ENCODE measurements at places on chromosomes 7 and 10. TPM values are rescaled to one million over a fixed set of nuclear protein-coding genes. Genes with fewer than 3 reads are reported as not detected.

GRCh38 chr7:25615593-25615992 lies 387.3 kb upstream of the NPVF start:
- DNase-seq, result no peak

Gene SLC25A13
- 11.4 TPM for total RNA-seq

DNA sequence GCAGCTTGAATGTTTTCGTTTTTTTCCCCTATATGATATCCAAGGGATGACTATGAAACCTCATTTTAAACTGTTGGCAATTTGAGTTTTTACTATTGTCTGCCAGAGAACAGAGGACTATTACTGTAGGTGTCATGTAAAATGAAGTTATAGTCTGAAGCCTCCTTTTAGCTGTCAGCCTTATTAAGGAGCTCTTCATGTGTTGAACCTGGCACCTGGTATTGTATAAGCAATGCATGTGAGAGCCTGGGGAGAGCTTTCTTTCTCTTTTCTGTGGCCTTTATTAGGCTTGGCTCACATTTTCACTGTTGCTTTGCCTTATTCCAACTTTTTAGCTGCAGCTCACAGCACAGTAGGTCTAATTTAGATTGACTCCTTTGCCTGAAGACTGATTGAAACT lies 119.1 kb upstream of the FOXP2 start:
- DNase-seq, result no peak

GRCh38 chr7:157268540-157268939 lies 68.3 kb upstream of the DNAJB6 start:
- no peak for DNase-seq

DNA sequence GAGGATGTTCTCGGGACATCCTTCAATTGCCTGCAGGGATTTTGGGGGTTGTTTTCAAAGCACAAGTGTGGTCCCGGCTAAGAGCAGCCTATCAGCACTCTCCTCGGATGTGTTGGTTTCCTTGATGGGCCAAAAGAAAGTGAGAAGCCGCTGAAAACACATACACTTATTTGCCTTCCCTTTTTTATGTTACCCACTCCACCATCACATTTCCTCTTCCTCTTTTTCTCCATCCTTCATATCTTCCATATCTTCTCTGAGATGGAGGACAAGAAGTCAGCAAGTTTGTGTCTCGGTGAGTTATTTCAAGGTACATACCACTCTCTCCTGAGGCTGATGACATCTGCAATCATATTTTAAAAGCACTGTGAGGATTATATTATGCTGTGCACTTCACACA lies 64.0 kb downstream of the ZNF33B start:
- DNase-seq, result no peak

DNA sequence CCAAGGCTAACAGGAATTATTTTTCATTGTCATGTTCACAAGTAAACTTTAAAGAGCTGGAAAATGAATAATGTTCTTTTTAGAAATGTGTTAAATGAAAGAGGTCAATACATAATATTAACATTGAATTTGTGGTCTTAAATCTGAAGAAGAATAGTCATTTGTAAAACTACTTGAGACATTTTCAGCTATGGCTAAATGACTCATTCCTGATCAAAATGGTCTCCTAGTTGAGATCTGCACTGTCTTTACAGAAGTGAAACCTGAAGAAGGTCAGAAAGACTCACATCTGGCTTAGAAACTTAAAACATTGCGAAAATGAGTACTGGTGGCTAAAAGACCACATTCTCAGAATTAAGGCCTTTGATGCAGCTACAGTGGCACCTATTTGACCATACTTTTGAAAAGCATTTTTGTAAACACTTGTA lies 5.9 kb downstream of the PIK3CG start:
- DNase-seq, result no peak

DNA sequence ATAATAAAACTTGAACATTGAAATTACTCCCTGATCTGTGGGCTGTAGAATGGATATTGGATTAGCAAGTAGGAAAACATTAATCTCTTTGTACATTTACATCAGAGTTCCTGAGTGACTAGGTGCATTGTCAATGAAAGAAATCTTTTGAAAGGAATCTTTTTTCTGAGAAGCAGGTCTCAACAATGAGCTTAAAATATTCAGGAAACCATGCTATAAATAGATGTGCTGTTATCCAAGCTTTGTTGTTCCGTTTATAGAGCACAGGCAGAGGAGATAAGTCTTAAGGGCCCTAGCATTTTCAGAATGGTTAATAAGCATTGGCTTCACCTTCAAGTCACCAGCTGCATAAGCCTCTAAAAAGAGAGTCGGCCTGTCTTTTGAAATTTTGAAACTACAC lies 41.3 kb upstream of the SLC16A12 start:
- no peak for DNase-seq

Gene MEOX2
- not detected for total RNA-seq

GRCh38 chr7:114910787-114911186 lies 11.1 kb upstream of the MDFIC start:
- no peak for DNase-seq

DNA sequence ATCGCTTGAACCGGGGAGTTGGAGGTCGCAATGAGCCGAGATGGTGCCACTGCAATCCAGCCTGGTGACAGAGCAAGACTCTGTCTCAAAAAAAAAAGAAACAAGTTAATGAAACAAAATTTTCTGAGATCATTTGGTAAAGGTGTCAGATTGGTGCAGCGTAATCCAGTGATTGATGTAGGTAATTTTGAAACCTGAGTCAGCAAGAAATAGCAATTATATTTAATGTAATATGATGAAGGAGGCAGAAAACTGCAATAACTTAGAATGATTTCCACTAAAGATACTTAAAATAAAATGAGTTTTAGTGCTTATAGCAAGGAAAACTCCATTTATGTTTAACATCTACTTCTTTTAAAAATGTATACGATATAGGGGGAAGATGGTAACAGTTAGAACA lies 1049.8 kb upstream of the C7orf33 start:
- no peak for DNase-seq

Gene ZPBP
- total RNA-seq, result 0.41 TPM

- DNase-seq, result no peak
Observed at GRCh38 chr10:131159771-131160170, 151.8 kb downstream of the TCERG1L start.

DNA sequence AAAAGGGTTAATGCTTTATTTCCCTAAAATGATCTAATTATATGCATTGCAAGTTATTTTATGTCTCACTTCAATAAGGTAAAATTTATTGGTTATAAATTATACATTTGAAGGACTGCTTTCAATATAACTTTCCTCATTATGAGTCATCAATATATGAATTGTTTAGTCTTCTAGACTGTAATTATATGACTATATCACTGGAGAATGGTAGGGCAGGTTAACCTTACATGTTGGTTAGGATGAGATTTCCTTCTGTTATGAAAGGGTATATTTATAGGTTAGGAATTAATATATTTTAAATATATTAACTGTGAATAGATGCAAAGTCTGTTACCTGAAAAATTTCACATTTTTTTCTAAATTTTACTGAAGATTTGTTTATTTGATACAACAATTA lies 406.4 kb upstream of the ETV1 start:
- no peak for DNase-seq

DNA sequence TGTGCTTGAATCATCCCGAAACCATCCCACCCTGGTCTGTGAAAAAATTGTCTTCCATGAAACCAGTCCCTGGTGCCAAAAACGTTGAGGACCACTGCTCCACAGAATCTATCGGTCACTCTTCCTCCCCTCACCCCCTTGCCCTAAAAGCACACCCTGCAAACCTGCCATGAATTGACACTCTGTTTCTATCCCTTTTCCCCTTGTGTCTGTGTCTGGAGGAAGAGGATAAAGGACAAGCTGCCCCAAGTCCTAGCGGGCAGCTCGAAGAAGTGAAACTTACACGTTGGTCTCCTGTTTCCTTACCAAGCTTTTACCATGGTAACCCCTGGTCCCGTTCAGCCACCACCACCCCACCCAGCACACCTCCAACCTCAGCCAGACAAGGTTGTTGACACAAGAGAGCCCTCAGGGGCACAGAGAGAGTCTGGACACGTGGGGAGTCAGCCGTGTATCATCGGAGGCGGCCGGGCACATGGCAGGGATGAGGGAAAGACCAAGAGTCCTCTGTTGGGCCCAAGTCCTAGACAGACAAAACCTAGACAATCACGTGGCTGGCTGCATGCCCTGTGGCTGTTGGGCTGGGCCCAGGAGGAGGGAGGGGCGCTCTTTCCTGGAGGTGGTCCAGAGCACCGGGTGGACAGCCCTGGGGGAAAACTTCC lies 784 bp upstream of the SERPINE1 start:
- peak; percentile 45 for DNase-seq

Gene TMEM213
- not detected for total RNA-seq

Gene C10orf143
- total RNA-seq, result 0.41 TPM

GRCh38 chr10:79223091-79224048 lies 123.9 kb upstream of the PPIF start:
- DNase-seq, result peak; percentile 48

Gene ASZ1
- not detected for total RNA-seq

Gene AMZ1
- total RNA-seq, result 1.6 TPM

Gene ZNF92
- 33.4 TPM for total RNA-seq

GRCh38 chr10:102620591-102621442 lies 23.5 kb upstream of the TRIM8 start:
- DNase-seq, result no peak

GRCh38 chr7:18740579-18740988 lies 245.0 kb downstream of the HDAC9 start:
- no peak for DNase-seq

GRCh38 chr10:64658528-64658927 lies 1137.3 kb downstream of the REEP3 start:
- DNase-seq, result no peak

DNA sequence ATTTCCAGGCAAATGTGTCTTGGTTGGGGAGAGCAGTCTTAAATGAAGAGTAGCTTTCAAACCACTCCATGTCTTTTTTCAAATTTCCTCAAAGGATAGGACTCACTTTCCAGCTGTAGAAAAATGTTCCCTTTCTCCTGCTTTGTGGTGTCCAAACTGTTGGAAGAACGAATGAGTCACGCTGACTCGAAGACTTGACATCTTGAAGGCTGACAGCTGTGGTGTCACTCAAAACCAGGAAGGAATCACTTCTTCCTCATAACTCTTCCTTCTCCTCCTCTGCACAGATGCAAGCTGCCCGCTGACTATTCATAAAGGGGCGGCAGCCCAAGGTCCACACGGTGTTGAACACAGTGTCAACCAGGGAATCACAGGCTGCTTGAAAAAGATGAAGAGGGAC lies 19.2 kb downstream of the PLA2G12B start:
- DNase-seq, result no peak

Gene HYAL4
- total RNA-seq, result not detected

DNA sequence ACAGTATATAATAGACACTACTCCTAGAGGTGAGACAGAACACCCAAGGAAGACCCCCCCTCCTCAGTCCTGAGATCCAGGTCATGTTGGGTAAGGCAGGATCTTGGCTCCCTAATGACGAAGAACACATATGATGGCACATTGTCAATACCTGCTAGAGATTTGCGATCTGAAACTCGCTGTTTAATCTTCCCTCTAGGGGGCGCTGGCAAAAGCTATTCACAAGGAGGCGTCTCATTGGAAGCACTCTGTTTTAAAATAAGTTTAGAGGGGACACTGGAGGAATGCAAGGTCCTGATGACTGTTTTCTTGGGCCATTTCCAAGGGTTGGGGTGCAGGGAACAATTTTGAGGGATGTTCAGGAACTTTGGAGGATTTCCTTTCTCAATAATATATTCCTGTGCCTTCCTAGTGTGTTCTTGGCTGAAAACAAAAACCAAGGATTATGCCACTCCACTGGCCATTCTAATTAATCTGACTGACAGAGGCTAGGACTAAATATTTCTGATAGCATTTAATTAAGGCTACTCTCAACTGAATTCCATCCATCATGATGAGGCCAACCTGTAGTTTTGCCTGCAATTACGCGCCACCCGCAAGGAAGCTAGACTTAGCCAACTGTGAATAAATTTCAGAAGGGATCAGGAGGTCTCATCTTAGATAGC lies 1013.8 kb upstream of the MBL2 start:
- DNase-seq, result no peak

DNA sequence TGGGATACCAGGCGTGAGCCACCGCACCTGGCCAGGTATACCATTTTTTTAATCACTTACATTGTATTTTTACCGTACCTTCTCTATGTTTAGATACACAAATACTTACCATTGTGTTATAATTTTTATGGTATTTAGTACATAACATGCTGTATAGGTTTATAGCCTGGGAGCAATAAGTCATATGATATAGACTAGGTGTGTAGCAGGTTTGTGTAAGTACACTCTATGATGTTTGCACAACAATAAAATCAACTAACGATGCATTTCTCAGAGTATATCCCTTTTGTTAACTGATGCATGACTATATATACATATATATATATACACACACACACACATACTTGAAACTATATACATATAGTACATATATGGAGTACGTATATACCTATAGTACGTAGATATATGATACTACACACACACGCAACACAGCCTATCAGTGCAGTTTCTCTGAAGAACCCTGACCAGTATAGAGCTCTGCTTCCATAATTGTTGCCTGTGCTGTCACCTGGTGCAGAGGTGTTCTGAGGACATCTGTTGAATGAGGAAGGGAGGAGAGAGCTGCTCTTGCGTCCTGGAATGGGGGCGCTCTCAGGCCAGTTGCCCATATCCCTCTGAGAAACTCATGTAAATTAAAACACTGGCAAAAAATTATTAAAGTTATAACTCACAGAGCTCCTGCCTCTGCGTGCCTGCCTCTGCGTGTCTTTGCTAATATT lies 315.3 kb downstream of the FGFR2 start:
- DNase-seq, result no peak

DNA sequence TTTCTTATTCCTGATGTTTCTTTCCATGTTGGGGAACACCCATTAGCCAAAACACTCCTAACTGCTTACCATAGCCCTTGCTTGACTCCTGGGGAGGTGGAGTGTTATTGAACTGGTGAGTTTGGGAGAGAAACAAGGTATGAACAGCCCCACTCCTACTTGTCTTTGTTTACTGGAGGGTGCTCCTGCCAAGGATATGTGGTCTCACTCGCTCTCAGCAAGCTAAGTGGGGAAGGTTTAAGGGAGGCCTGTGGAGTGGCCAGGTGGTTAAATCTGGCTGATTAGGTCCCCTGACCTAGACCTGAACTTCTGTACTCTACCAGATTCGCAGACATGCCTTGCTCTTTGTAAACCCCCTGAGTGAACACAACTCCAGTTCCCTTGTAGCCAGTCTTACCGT lies 300.1 kb downstream of the PTEN start:
- DNase-seq, result no peak

DNA sequence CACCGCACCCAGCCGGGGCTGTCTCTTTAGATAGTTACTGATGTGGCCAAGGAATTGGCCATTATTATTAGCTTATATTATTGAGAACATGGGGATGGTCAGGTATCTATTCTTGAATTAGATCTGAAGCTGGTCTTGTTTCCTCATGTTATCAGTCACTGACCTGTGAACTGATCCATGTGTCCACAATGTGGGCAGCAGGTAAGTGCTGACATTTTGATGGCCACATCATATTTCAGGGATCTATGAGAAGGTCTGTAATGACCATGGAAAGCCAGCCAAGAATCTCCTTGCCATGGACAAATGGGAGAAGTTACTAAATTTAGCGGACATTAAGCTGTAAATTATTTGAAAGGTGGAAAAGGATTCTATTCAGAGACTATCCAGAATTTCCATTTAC lies 61.4 kb downstream of the GBF1 start:
- DNase-seq, result no peak
